ENCODE measurements at places on chromosomes 6 and 20.

GRCh38 chr6:78611102-78611620, 256.2 kb upstream of the IRAK1BP1 start:
- DNase-seq: no peak

DNA sequence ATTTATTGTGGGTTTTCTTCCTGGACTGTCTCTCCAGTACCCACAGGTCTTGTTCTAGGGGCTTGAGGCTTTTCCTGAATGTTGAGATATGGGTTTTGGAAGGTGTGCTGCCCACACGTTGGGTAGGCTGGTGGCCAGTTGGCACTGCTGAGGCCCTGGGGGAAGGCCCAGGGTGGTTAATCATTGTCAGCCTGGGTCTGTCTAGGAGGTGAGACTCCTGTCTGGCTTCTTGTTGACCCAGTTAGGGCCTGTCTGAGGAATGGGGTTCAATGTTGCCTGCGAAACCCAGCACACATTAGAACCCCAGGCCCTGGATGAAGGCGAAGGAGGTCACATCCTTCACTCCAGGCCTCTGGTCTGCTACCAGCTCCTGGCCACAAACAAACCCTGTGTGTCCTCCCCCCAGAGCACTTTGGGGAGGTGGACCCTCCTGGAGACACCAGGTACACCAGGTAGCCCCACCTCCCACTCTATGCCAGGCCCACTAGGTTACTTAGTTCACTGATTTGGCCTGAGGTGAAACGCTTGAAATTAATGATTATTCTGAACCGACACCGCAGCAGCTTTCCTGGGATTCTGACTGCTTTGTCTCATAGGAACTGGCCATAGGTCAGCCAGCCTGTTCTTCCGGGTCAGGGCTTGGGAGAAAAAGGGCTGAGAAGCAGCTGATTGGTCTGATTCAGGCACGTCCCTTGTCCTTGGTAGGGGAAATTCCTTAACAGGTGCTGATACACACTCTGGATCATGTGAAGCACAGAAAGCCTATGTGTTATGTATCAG, 15.2 kb downstream of the DNMT3B start:
- DNase-seq: no peak

GRCh38 chr20:37925265-37926165, 22.6 kb downstream of the VSTM2L start:
- DNase-seq: no peak

GRCh38 chr6:113009682-113010081, 662.6 kb downstream of the RFPL4B start:
- no peak for DNase-seq

- DNase-seq: no peak
These were observed 201.8 kb downstream of the JARID2 start for GRCh38 chr6:15447546-15448267.

DNA sequence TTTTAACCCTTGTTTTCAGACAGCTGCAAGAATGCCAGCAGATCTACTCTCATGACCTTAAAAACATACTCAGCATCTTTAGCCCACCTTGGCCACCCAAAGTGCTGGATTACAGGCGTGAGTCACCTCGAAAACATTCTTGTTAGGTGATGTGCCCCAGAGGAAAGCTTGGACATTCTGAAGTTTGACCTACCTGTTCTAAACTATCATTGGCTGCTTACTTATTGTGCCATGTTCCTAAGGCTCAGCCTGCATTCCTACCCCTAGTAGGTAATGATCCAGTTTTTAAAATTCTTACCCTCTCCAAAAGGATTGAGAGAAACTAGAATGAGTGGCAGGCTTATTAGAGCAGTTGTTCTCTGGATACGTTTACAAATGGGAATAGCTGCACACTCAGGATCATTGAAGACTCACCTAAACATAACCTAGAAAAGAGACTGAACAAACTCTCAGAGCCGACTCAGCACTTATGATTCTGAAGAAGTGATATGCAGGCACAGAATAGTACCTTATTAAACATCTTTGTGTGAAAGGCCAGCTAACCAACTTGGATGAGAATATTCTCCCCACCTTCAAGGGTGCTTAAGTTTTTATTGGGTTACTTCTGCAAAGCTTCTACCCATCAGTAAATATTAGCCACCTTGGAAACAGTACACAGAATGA, 362.1 kb downstream of the NRN1 start:
- DNase-seq: no peak

GRCh38 chr6:28480253-28480932, 35.2 kb downstream of the GPX6 start:
- no peak for DNase-seq

DNA sequence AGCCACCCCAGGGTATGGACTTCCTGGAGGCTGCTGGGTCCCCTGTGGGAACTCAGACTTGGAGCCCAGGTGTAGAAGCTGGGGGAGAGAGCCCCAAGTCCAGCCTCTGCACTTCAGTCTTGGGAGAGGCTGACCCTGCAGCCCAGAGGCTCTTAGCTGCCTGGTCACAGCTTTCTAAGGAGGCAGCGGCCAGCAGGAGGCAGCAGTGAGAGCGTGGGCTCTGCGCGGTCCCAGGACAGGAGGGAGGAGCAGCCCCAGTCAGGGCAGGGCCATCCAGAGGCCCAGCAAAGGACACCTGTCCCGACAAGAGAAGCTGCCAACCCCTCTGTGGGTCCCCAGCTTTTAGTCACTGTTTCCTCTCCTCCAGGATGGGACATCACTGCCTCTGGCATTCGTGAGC, 9.4 kb downstream of the TREML2 start:
- DNase-seq: no peak

GRCh38 chr20:23441850-23442313, 2.4 kb downstream of the CSTL1 start:
- DNase-seq: peak; percentile 73

GRCh38 chr20:23643659-23644058, 5.9 kb upstream of the CST3 start:
- no peak for DNase-seq

DNA sequence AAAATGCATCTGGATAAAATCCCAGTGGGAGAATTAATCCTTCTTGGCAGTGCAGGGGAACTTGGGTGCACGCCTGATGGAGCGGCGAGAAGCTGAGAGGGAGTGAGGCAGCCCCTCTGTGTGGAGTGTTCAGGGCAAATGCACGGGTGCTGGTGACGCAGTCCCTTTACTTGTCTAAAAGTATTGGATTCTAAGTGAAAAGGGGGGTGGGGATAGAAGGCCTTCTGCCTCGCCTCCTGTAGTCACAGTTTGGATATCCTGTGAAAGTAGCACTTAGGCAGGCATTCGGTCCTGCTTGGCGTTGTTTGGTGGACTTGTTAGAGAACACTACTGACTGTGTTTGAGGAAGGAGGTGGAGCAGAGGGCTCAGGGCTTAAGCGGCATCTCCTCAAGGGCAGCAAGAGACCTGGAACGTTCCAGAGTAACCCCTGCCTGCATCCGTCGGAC, 39.3 kb downstream of the PHACTR3 start:
- DNase-seq: peak; percentile 75

DNA sequence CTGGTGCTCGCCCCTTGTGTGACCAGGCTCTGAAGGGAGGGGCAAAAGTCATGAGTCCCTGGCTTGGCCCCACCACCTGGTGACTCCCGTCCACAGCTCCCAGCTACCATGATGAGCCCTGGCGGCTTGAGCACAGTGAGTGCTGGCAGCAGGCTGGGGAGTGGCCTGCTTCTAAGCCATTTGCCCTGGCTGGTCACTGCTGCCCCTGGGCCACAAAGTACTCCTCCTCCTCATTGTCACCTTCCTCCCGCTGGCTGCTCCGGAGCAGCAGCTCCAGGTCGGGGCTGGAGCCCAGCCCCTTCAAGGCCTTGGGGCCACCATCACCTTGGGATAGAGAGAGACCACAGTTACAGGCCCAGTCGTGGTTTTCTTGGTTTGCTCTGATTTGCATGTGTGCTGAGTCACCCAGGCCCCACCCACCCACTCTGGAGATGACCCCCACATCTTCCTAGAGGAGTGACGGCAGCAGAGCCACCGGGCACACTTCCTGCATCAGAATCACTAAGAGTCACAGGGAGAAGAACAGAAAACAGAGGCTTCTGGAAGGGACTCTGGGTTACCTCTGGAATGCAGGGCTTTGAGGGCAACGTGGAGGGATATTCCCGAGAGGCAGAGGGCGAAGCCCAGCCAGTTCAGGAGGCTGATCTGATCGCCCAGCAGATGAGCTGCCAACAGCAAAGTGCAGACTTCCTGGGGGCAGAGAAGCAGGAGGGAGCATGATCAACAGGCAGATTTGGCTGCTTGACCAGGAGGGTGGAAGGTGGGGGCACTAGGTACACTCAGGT, 42.1 kb upstream of the CDH22 start:
- DNase-seq: no peak

- no peak for DNase-seq
These were observed 410.0 kb downstream of the PLCB1 start for GRCh38 chr20:8542110-8542486.

- DNase-seq: no peak
These were observed 35.3 kb downstream of the PHIP start for GRCh38 chr6:79042799-79043126.

GRCh38 chr20:9409352-9409751, 105.0 kb upstream of the LAMP5 start:
- no peak for DNase-seq

GRCh38 chr6:53375847-53376246, 27.1 kb upstream of the ELOVL5 start:
- no peak for DNase-seq

DNA sequence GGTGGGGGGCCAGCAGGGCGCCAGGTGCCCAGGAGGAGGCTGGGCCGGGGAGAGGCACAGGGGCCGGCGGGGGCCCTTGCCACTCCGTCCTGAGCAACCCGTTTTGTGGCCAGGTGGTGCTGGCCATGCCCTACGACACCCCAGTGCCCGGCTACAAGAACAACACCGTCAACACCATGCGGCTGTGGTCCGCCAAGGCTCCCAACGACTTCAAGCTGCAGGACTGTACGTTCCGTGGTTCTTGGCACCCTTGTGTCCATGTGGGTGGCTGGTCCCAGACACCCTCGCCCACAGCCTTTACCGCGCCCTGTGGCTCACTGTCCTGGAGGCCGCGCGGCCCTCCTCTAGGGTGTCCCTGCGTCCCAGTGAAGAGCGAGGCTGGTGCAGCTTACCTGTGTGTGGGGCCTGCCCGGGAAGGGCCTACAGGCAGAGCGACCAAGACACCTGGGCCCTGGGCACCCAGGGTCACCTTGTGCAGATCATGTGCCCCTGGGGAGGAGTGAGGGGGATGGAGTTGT, 28.7 kb downstream of the PYGB start:
- no peak for DNase-seq

DNA sequence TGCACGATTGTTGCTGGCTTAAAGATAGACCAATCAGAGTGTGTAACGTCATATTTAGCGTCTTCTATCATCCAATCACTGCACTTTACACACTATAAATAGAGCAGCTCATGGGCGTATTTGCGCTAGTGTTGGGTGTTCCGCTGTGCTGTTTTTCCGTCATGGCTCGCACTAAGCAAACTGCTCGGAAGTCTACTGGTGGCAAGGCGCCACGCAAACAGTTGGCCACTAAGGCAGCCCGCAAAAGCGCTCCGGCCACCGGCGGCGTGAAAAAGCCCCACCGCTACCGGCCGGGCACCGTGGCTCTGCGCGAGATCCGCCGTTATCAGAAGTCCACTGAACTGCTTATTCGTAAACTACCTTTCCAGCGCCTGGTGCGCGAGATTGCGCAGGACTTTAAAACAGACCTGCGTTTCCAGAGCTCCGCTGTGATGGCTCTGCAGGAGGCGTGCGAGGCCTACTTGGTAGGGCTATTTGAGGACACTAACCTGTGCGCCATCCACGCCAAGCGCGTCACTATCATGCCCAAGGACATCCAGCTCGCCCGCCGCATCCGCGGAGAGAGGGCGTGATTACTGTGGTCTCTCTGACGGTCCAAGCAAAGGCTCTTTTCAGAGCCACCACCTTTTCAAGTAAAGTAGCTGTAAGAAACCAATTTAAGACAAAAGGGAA, 57.9 kb downstream of the TRIM38 start:
- peak; percentile 35 for DNase-seq

DNA sequence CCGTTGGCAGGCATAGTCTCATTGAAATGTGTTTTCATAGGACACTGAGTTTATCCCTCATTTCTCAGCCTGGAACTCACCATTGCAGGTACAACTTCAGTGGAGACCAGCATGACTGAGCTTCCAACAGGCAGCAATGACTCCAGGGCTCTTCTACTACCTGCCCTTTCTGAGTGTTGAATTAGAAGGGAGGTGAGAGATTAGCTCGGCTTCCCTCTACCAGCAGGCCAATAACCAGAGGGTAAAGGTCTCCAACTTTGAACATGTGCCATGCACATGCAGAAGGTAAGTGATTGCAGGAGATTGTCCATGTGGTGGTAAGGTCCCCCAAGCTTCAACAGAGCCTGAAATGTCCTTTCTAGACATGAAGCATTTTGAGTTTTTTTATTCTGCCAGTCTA, 233.8 kb upstream of the SUPT3H start:
- DNase-seq: no peak

- no peak for DNase-seq
These were observed 41.5 kb upstream of the RNF24 start for GRCh38 chr20:4056880-4057279.

GRCh38 chr6:140372064-140372463, 997.6 kb upstream of the CITED2 start:
- no peak for DNase-seq

DNA sequence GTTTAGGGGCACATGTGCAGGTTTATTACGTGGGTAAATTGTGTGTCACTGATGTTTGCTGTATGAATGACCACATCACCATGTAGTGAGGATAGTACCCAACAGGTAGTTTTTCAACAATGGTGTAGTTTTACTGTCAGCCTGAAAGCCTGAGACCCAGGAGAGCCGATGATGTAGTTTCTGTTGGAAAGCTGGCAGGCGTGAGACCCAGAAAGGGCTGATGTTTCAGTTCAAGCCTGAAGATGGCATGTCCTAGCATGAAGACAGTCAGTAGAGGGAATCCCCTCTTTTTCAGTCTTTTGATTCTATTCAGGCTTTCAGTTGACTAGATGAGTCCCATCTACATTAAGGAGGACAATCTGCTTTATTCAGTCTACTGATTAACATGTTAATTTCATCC, 96.7 kb downstream of the KLHL32 start:
- no peak for DNase-seq

DNA sequence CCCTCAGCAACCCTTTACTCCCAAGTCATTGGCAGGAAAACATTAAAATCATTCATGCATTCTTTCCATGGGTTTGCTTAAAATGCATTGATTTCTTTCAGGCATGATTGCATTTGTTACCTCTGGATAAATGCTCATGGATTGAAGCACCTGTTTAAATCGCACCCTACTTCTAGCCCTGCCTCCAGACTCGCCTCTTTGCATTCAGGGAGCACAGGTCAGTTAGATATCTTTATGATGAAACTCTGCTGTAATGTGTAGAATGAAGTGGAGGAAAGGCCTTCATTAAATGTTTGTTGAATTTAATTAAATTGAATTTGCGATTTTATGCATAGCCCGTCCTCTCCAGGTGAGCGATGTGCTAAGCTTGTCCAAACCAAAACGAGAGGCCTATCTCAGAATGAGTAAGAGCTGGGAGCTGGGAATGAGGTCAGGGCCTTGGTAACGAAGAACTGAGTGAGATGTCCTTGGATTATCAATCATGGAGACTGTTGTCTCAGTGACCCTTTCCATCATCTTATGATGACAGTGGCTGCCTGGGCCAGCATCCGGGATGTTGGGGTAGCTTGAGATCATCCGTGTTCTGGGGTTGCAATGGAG, 210.1 kb downstream of the SYNDIG1 start:
- no peak for DNase-seq

GRCh38 chr20:19934792-19935491, 82.2 kb upstream of the NAA20 start:
- peak; percentile 14 for DNase-seq

GRCh38 chr6:73873081-73873480, 177.1 kb downstream of the CD109 start:
- DNase-seq: no peak

- DNase-seq: no peak
These were observed 151.5 kb downstream of the EYA4 start for GRCh38 chr6:133392641-133393040.

Data from amygdala (tissue), 56 donors.